ENCODE measurements at places on chromosomes 4 and X.
A peak's percentile ranks its signal among the peaks of the same experiment; 100 is the strongest.

DNA sequence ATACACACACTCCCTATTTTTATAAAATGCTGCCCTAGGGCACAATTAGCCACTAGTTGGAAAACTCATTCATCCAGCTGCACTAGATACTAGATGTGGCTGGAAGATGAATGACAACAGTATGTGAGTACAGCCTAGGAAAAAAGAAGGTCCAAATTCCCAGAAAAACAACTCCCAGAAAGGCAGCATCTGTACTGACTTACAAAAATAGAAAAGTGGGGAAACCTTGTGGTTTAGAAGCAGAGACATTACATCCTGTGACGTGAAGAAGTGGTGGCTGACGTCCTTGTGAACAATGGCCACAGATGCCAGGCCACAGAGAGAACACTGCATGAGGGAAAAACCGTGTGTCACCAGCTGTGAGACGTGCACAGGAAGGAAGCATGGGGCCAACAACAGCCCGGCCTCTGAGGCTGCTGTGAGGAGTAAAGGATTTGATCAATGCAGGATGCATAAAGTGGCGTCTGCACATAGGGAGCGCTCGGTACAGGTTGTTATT is 81.2 kb downstream of the SPRY1 start:
- DNase-seq = peak; percentile 70

DNA sequence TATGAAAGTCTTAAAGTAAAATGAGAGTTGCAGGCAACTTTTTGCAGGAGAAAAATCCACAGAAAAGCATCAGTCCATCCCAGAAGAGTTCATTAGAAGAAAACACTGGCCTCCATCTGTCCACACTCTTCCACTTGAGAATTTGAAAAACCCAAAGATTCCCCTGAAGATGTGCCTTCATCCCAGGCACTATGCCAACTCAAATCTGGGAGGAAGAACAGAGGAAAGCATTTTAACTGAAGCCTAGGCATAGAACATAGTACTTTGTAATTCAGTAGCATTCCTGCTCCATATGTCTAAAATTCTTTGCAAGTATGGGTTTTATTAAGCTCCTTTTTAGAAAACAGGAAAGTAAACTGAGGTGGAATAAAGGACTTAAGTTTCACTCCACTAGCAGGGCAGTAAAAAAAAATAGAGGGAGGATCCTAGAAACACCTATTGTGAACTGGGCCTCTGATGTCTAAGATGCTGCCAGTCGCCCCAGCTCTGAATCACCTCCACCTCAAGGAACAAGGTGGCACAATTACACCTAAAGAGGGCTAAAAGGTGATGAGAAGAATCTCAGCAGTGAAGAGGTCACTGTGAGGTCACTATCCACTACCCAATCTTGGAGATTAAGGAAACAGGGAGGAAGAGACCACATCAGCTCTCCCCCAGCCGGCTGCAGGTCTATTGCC is 141.9 kb upstream of the FAM241A start:
- peak; percentile 43 for DNase-seq

DNA sequence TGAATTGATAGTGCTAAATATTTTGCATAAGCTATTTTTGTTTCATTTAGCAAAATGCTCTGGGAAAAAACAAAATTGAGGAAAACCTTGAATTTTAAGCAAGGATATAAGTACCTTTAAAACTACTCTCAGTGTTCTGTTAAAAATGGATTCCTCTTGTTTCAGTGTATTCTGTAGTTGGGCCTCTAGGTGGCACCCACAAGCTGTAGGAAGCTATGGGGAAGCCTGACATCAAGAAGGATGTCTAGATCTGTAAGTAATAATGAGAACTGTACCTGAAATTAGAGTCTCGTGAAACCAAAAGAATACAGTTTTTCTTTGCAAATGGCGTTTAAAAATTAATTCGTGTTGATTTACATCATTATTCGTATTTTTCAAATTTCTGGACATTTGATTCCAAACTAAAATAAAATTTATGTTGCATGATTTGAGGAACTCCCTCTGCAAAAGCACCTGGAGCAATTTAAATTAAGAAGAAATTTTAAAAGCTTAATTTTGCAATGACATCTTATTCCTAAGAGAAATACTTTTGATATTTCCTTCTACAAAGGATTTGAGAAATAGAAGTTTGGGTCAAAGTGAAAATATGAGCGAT is 51.2 kb downstream of the TMPRSS11E start:
- DNase-seq = peak; percentile 55

GRCh38 chr4:37910091-37910486 is 19.2 kb downstream of the TBC1D1 start:
- no peak for DNase-seq

DNA sequence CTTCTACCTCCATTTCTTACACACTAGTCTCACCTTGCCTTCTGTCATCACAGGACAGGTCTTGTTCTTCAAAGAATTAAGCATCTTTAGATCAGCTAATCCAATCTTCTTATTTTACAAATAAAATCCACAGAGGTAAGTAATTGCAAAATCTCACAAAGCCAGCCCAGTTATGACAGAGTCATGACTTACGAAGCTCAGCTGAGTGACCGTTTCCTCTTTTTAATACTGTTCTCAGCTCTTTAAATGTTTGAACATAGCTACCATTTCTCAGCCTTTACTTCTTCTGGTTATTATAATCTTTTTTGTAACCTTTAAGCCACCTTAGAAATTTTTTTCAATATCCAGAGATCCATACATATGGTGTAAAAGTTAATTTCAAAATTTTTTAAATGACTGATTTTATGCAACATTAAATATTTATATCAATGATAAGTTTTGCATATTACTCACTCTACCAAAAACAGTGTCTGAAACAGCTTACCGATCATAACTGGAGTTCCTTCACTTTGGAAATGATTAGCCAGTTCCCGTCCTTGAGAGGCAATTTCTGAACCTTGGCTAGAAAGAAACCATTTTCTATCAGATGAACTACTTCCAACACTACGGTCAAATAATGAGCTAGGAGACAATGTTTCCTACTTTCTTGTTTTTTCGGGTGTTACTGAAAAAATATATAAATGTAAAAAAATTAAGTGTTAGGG is 8.8 kb downstream of the ANKRD37 start:
- DNase-seq = no peak

DNA sequence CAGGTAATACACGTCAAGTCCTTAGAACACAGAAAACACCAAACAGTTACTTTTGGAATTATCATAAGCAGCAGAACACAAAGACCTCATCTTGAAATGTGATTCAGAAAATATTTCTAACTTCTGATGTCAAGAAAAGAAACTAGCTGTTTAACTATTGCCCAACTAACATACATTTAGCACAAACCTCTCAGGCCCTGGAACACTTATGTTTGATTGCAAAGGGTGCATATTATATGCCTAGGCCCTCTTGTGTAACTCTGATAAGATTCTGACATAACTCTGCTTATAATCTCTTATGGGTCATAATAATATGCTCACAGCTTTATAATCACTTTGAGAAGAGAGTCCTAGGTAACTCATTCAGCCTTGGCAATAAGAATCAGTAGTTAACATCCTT is 62.6 kb downstream of the TBC1D9 start:
- no peak for DNase-seq

GRCh38 chr4:168995537-168996295 is 14.3 kb downstream of the CBR4 start:
- peak; percentile 33 for DNase-seq

GRCh38 chr4:24114919-24115500 is 225.2 kb upstream of the PPARGC1A start:
- DNase-seq = no peak

DNA sequence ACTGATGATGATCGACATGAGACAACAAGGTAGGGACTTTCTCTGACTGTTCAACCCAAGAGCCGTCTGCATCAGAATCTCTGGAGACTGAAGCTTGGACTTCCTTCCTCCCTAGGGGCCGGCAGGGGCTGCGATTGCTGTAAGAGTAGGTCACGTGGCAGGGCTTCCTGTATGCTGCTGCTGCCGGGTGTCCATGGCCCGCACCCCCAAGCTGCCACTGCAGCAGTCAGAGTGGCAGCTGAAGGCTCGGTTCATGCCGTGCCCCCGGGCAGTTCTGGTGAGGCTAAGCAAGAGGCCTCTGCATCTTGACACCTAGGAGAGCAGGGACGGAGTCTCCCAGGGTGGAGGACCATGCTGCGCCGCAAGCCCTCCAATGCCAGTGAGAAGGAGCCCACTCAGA is at the start of gene SASH3:
Gene SASH3 (plus strand): TSS at position 203 of the 400 bp plus-strand sequence. CDS start 149 bp downstream, at position 352.
- DNase-seq = no peak

- no peak for DNase-seq
Observed at GRCh38 chr4:127506283-127506682, 126.5 kb upstream of the INTU start.

DNA sequence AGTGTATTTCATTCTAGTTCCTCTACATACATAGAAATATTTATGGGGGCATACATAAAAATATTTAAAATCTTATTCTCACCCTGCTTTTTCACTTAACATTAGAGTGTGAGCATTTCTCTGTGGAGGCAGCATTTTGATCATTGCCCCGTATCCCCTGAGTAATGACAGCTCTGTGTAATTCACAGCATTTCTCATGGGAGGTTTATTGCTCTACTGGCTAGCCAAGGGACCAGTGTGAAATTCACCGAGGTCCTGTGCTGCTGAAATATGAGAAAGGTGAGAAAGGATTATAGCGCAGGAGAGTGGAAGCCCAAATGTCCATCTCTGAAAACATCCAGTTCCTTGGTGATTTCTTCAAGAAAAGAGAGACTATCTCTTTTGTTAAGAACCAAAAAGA is 22.9 kb downstream of the PDGFC start:
- DNase-seq = no peak

DNA sequence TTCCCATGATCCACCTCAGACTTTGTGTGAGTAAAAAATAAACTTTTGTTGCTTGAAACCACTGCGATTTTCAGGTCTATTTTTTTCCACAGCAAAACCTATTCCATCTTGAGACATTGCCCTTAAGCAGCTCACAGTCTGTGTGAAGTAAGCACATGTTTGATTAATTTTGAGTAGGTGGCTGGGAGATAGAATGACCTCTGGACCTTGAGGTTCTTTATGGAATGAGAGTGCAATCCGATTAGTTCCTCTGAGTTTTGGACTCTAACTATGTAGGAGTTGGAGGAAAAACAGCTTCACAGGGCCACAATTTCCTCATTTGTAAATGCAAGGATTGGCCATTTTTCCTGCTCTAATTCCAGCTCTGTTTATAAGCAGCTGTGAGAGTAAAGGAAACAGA is 234.1 kb upstream of the IGFBP7 start:
- DNase-seq = peak; percentile 2

DNA sequence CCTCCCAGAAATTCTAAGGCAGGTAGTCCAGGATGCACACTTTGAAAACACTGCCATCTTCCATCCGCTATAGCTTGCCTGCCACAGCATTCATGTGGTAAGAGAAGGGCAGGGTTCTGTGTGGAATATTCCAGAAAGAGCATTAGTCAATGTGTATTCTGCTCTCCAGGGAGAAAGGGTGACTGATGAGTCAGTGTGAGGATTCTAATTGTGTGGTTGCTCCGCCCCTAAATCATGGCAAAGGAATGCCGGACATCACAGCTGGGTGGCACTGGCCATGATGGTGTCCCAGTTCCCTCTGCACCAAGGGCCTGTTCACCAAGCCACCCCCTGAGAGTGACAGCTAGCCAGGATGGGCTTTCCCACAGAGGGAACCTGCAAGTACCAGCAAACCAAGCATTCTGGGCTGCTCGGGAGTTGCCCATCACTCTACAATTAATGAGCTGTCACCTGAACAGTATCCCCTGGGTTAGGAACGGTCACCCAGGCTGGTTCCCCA is 9.5 kb downstream of the IDS start:
- DNase-seq = peak; percentile 57

GRCh38 chrX:148940411-148940996 is 440.1 kb downstream of the AFF2 start:
- peak; percentile 42 for DNase-seq

GRCh38 chrX:65932173-65933084 is 107.5 kb downstream of the VSIG4 start:
- no peak for DNase-seq

GRCh38 chr4:55132775-55133174 is 7.4 kb upstream of the KDR start:
- DNase-seq = no peak

GRCh38 chr4:22790631-22791030 is 97.9 kb downstream of the GBA3 start:
- no peak for DNase-seq

GRCh38 chr4:181821039-181822004 is 421.9 kb upstream of the TENM3 start:
- peak; percentile 66 for DNase-seq

GRCh38 chr4:99855678-99856077 is 38.5 kb downstream of the LAMTOR3 start:
- no peak for DNase-seq

DNA sequence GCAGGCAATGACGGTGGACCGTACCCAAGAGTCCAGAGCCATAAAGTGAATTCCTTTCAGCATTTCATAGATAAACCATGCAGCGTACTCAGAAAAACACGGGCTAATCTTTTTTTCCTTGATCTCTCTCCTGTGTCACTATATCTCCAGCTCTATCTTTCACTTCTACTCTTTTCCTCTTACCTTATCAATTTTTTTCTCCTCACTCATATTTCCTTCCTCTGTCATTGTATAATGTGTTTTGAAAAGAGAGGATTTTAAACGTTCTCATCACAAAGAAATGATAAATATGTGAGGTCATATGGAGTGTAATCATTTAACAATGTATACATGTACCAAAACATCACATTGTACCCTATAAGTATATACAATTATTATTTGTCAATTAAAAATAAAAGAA is 176.5 kb downstream of the CPE start:
- no peak for DNase-seq

DNA sequence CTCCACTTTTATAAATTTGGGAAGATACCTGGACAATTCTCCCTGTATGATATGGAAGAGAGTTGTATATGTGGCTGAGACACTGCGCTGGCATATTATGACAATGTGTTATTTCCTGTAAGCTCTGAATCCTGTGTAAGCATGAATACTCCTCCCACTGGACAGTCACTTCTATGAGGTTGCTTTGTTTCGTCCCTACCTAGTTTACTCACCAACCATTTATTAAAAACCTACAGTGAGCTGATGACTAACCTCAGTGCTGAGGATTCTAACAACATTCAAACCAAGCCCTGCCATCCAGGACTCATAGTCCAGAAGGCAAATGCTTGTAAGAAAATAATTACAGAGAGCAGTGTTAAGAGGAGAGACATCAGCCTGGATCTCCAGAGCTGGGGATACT is 1632.9 kb upstream of the TENM3 start:
- DNase-seq = peak; percentile 4

DNA sequence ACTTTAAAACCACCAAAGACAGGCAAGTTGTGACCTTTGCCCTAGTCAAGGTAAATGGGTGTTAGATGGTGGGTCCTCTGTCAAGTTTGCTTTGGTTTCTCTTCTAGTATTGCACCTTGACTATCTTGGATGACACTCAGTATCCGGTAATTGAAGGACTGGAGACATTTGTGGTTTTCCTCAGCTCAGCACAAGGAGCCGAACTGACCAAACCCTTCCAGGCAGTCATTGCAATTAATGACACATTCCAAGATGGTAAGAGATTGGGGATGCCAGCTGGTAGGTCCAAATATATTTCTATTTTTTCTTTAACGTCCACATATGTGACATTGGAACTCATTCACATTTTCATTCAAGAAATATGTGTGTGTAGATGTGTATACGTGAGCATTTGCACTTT is 69.3 kb upstream of the ANXA3 start:
- no peak for DNase-seq
